ENCODE measurements at places on chromosomes 2 and 18.

DNA sequence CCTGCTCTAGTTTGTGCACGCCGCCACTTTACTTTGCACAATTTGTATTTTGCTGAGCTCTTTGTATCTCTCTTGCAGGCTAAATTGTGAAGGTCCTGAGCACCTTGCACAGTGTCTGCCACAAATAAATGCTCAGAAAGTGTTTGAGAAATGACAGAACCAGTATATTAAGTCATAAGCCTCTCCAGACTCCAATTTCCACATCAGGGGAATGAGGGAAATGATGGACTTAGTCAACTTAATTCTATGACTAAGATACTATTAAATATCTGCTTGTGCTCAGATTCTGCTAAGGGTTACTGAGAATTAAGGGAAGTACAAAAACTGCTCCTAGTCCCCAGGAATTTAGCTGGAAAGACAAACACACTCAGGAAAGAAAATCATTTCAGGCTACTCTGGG lies 239.1 kb upstream of the SLC14A2 start:
- DNase-seq: no peak

DNA sequence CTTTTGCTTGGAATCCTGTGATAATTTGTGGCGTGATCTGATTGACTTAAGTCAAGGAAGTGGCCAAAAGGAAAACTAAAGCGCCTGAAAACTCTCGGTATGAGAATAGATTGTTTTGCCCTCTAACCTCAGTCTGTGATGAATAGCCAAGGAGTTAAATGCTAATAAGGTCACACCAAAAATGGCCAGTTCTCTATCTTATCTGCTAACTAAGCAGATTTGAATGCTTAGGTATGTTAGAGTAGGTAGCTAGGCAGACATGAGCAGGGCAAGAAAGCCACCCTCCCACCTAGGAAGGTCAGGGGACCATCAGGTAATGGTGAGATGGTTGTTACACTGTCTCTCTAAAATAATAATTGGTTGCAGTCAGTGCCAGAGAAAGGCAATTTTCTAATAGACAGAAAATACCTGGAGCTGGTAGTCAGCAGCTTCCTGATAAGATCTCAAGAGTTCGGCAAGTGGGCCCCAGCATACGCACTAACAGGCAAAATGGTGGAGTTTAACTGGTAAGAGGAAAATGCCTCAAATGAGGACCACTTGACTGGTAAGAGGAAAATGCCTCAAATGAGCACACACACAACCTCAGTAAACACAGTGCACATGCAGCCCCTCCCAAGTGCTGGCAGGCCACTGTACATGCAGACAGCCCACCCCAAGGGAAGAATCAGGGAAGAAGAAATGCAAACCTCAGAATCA lies 468.4 kb downstream of the MBD2 start:
- DNase-seq: no peak

- DNase-seq: no peak
Measured at GRCh38 chr2:9236045-9236344, 29.4 kb downstream of the ASAP2 start.

DNA sequence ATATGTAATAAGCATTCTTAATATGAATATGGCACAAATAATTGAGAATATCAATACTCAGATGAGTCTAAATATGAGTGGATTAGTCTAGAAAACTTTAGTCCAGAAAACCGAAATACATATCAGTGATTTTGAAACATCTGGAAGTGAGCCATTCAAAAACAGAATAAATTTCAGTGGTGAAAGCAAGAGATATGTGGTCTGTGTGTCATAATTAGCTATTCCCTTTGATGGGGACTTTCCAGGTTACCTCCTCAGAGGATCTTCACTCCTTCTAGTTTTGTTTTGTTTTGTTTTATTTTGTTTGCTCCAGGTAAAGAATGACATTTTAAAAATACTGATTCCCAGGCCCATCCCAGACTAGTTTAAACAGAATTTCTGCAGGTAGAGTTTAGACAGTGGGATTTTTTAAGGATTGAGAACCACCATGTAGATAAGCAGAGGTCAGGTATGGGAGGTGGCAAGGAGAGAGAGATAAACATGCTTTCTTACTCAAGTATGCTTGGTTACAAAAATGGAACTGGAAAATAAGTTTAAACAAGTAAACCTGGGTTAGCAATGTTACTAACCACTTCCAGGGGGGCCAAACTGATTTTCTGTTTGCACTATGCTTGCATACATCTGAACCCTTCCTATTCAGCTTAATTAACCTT lies 70.7 kb downstream of the NABP1 start:
- DNase-seq: no peak

DNA sequence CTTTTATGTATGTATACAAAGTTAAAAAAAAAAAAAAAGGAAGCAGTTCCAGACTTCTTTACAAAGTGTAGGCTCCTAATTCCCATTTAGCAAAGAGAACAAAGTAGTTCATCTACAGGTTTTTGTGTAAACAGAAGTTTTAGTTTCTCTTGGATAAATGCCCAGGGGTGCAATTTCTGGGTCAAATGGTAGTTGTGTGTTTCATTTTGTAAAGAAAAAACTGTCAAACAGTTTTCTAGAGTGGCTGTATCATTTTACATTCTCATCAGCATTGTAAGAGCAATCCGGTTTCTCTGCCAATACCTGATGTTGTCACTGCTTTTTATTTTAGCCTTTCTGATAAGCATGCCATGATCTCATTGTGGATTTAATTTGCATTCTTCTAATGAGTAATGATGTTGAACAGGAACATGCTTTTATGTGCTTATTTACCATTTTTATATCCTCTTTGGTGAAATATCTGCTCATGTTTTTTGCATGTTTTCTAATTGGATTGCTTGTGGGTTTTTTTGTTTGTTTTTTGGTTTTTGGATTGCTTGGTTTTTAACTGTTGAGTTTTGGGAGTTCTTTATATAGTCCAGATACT lies 16.6 kb upstream of the PSME4 start:
- peak; percentile 66 for DNase-seq

- no peak for DNase-seq
Measured at GRCh38 chr2:313991-314390, 26.1 kb upstream of the ALKAL2 start.

DNA sequence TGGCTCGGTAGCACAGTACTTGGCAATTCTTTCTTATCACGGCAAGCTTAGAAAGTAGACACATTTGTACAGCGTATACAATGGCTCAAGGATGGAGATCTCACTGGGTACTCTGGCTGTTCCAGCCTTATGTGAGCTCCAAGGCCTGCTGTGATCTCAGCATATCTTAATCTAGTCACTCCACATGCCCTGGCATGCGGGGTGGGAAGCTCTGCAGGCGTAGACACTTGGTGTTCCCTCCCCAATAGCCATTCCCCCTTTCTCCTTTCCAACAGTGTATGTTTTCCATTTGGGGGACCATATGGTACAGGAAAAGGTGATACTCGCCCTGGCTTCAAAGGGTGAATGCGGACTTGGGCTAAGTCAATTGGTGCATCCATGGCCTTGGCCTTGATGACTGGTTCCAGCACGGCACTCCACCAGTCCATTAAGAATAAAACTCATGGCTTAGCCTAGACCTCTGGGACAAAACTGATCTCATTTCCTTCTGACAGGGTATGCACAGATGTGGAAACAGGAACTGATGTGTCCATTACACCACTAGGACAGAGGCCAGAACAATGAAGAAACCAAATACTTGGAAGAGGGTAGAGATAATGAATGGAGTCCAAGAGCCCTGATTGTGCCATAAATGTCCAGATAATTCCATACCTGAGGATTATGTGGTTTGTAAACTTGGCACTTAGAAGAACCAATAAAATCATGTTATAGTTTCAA lies 28.4 kb downstream of the TGIF1 start:
- no peak for DNase-seq

DNA sequence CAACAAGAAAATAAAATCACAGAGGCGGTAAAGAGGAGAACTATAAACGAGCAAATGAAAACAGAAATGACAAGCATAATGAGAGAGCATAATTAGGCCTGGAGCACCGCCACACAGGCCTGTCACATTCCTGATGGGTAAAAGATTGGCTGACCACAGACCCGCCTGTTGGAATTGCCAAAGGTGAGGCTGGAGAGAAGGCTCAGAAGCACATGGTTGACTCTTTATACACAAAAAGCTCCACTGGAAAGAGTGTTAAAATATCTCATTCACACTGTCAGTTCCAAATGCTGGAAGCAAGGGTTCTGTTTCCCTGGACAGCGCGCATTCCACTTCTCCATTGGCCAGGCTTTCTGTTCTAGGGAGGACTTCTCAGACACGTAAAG lies 5.9 kb upstream of the LGALSL start:
- no peak for DNase-seq

DNA sequence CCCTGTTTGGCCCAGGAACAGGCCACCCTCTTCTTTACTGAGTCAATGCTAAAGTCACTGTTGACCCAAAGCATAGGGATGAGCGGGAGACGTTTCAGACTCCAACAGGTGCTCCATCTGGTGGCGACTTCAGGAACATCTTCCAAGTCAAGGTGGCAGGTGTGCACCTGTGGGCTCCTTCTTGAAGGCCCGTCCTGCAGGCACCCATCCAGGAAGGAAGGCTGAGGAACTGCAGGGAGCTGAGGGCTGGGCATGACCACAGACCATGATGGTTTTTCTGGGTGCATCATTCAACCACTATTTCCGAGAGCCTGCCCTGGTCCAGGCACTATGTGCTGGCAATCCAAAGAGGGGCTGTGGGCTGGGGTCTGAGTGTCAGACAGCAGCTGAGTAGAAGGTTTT lies 142.8 kb downstream of the NDUFA10 start:
- DNase-seq: peak; percentile 52

DNA sequence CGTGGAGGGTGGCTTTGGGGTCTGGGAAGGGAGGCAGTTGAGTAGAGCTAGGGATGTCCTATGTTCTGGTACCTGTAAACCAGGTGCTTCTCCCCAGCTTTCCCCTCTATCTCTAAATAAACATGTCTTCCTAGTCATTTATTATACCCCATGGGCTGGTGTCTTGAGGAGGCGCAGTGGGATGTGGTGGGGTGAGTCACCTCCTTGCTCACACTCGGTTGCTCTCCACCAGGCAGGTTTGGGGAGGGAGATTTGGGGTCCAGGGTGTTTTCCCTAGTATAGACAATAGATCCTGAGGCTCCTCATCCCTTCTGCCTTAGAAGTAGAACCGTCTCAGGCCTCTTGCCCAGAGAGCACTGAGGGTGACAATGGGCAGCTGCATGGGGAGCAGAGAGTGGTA lies 5.1 kb downstream of the PSD4 start:
- DNase-seq: no peak
